ENCODE measurements at places on chromosomes 6 and 20.

DNA sequence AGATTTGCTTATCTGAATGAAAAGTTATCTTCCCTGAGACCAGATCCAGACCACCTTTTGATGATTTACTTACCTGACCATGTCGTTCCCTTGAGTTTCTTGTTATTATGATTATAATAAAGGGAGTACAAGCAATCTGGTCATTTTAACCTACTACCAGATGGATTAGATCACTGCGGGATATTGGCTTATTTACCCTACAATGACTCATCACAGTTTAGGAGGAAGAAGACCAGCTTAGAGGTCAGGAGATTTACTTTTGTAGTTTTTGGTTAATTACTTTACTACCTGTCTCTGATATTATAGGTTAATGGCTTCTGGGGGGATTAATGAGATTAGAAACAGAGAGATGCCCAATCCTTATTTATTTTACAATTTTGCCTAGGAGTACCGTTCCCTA lies 10.7 kb downstream of the PKIB start:
- no peak for DNase-seq

GRCh38 chr6:44257025-44257752 lies at the start of gene SLC35B2:
TSS of gene SLC35B2 (minus strand) at chr6:44257528. CDS start at chr6:44257410, 118 bp downstream.
- DNase-seq = peak; percentile 65

DNA sequence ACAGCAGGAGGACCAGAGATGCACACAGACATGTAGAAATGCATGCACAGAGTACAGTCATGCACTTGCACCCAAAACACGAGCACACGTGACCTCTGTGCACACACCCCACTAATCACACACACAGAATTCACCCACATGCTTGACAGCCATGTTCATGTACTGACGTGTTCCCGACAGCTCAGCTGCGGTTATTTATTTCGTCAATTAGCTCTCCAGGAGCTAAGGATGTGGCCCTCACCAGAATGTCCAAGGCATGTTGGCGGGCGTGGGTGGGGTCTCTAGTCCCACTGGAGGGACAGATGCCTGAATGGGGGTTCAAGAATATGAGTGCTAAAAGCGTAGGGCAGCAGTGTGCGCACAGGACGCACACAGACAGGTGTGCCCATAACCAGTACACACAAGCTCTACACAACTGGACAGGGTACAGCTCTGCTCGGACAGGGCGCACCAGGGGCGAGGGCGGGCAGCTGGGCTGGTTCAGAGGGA lies 571 bp upstream of the PRPF6 start:
- DNase-seq = peak; percentile 47

DNA sequence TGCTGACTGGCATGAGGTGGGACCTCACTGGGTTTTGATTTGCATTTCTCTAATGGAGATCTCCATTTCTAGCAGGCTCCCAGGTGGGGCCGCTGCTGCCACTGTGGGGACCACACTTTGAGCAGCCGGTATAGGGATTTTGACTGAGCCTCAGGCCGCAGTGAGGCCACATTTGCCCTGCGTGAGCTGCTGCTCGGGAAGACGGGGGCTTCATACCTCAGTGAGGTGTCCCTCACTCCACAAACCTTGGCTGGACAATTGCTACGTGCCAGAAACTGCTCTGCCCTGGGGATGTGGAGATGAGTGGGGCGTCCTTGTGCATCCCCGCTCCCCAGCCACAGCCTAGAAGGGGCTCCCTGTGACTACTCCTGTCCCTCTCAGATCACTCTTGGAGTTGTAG lies 134.3 kb downstream of the ANKRD60 start:
- no peak for DNase-seq

DNA sequence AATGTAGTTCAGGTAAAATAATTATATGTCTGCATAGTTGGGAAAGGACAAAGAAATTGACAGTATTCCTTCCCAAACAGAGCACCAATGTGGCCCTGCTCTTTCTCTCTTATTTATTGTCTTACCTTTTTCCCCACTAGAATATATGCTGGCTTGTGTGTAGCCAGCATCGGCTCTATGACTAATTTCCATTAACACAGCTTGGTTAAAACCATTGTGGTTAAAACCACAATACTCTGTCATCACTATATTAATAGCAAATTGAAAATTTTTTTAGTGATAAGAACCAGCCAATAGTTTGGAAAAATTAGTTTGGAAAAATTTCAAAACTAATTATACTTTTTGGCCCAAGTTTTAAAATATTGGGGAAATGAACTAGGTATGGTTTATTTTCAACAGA lies 535.1 kb downstream of the UTRN start:
- DNase-seq = no peak

DNA sequence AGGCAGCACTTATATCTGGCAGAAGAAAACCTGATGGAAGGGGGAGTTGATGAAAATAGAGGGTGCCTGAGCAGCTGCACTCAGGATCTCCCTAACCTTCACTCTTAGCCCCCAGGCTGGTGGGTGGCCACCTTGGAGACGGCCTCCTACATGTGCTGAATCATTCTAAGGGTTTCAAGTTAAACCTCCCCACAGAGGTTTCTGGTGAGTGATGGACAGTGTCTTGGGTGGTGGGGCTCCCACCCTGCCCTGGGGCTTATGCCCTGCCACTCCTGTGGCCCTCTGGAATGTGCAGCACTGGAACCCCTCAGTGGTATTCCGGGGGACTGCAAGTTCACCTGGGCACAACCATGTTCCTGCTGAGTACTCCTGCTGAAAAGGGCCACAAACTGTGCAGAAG lies 357.2 kb downstream of the CD83 start:
- DNase-seq = no peak

GRCh38 chr20:34970193-34970840 lies 14.6 kb downstream of the MYH7B start:
- no peak for DNase-seq

DNA sequence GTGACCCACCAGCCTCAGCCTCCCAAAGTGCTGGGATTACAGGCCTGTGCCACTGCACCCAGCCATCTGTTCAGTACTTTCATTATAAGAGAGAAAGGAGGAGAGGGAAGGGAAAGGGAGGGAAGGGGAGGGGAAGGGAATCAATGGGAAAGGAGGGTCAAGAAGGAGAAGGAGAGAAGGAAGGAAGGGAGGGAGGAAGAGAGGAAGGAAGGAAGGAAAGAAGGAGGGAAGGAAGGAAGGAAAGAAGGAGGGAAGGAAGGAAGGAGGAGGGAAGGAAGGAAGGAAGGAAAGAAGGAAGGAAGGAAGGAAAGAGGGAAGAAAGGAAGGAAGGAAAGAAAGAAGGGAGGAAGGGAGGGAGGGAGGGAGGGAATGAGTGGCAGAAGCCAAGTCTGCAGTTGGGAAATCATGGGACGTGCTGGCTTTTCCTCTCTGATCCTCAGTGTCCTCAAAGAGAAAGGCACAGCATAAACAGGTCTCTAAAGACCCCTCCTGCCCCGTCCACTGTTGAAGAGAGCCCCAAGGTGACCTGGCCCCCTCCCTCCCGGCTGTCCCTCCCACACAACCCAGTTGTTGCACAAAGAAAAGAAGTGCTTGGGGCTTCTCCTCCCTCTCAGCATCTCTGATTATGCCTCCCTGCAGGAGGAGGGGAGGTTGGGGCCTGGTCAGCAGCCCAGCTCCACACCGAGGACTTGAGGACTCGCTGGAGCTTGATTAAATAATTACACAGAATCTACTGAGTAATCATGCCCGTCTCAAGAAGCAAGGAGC lies 69.1 kb upstream of the TOP1 start:
- no peak for DNase-seq

GRCh38 chr20:41003143-41003935 lies 25.3 kb upstream of the TOP1 start:
- peak; percentile 81 for DNase-seq

DNA sequence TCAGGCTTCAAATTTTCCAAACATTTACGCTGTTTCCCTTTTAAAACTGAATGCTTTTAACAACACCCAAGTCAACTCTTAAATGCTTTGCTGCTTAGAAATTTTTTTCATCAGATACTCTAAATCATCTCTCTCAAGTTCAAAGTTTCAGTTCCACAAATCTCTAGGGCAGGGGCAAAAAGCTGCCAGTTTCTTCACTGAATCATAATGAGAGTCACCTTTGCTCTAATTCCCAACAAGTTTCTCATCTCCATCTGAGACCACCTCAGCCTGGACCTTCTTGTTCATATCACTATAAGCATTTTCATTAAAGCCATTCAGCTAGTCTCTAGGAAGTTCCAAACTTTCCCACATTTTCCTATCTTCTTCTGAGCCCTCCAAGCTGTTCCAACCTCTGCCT lies 69.1 kb downstream of the RNF217 start:
- DNase-seq = no peak

- peak; percentile 33 for DNase-seq
Observed at GRCh38 chr6:150622941-150623874, 23.5 kb downstream of the PLEKHG1 start.

DNA sequence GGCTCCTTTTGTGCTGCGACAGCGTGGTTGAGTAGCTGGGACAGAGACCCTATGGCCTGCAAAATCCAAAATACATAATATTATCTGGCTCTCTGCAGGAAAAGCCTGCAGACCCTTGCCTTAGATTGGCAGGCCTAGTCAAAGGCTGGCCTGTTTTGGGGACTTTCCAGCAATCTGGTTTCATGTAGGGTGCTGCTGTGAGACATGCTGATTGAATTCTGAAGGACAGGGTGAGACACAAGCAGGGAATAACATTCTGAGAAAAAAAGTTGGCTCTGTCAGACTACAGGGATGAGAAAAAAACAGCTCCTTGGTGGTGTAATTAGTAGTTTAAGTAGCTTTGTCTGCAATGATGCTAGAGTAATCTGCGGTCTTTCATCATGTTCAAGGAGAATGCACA lies 402.7 kb upstream of the AGPAT4 start:
- no peak for DNase-seq

- no peak for DNase-seq
Observed at GRCh38 chr20:50728981-50729874, 2.2 kb upstream of the PARD6B start.

GRCh38 chr6:23388086-23388783 lies 737.8 kb upstream of the NRSN1 start:
- DNase-seq = no peak

GRCh38 chr6:70180183-70180900 lies 122.5 kb downstream of the COL9A1 start:
- DNase-seq = no peak

- DNase-seq = no peak
Observed at GRCh38 chr6:113881478-113881980, 24.4 kb downstream of the MARCKS start.

DNA sequence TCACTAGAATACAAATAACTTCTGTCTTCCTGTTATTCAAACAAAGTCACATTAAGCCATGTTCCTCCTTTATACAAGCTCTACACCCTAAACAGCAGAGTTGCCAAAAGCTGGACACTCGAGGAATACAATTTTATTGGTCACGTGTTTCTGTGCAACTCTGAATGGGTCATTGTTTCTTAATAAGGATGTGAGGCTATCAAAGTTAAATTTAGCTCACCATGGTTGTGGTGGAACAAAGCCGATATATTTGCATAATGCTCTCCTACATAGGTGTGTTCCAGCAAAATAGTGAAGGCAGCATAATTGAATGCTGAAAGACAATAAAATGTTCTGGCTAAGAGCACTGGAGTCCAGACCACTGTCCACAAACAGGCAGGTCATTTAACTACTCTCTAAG lies 36.9 kb upstream of the CD2AP start:
- no peak for DNase-seq

GRCh38 chr6:148866657-148867268 lies 119.9 kb downstream of the UST start:
- no peak for DNase-seq

- DNase-seq = no peak
Observed at GRCh38 chr6:91317247-91317835, 730.5 kb upstream of the MAP3K7 start.

- DNase-seq = no peak
Observed at GRCh38 chr6:77313595-77313994, 149.7 kb downstream of the HTR1B start.

DNA sequence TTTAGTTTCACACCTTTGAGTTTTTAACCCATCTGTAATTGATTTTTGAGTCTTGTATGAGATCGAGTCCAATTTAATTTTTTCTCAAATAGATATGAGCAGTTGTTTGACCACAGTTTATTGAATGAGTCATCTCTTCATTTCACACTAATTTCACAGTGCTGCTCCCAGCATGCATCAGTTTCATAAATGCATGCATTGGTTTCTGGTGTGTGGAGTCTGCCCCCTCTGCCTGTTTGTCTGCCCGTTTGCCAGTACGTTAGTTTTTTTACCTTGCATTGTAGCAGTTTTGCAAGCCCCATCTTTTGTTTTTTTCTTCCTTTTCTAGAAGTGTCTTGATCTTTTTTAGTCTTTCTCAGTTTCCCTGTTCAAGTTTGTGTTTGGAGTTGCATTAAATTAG lies 11.9 kb downstream of the SLX4IP start:
- DNase-seq = peak; percentile 21

- DNase-seq = no peak
Observed at GRCh38 chr6:141303907-141304306, 828.8 kb upstream of the GJE1 start.

- no peak for DNase-seq
Observed at GRCh38 chr20:38294076-38294591, 9.8 kb upstream of the BPI start.

DNA sequence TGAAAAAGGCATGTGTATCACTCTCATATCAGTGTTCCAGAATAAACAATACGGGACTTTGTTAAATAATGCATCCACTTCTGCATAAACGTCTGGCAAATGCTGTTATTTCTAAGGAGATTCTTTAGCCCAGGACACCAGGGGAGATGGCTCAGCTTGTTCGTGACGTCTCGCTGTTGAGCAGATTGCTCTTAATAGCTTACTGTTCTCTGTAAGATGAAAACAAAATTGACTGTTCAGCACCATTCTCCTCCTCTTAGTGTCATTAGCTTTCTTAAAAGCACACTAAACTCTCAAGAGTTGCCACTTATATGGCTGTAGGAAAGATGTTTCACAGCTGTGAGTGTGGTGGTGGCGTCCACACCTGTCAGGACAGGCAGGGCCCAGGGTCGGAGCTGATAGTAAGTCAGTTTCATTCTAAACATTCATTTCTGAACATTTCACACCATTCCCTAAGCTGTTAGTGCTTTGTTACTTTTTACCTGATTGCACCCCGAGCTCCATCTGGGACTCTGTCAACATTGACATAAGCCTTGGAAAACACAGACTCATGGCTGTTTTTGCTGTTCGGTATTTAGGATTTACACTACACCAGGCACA lies 132.1 kb downstream of the ZDHHC14 start:
- DNase-seq = no peak

DNA sequence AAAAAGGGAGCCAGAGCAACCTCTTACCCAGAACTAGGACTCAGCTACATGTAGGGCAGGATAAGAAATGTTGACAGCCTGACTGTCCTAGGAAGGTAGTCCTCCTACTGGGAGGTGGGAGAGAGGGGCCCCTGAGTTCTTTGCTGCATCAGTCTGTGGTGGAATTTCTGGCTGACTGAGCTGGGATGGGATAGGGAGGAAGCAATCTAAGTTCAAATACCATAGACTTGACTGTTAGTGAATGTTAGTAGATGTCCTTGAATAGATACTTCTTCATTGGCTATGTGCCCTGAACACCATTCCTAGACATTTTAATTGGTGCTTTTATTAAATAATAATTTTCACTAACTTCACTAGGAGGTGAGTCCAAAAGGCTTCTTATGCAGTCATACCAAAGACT lies 1343.6 kb upstream of the CITED2 start:
- DNase-seq = no peak

Measured in central memory CD4-positive, alpha-beta T cell (primary cell).